ENCODE measurements at places on chromosomes 2 and 18. TPM values are rescaled to one million over a fixed set of nuclear protein-coding genes. Genes with fewer than 3 reads are reported as not detected.

DNA sequence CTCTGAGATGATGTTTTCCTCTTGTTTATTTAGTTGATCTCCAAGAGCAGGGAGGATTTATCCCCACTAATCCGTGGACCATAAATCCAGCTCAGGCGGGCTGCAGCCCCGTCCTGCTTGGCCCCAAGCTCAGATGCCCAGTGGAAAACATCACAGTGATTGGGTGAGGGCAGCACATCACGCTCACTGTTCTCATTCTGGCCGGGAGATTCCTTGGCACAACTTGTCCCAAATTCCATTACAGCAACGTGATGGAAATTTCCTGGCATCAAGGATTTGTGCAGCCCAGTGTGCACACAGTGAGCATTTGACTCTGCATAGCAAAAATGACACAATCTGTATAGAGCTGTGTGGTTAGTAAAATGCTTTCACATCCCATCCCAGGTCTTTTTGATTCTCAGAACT, 96.8 kb downstream of the VAPA start:
- H3K4me1 ChIP-seq: peaks cover 28% of the 10 kb centered on the region
- peak overlapping the region; percentile 44 for H3K27ac ChIP-seq
- H3K36me3 ChIP-seq: no peaks in the 10 kb centered on the region

- no peak overlapping the region for H3K4me3 ChIP-seq
- H3K4me1 ChIP-seq: no peaks in the 10 kb centered on the region
- H3K36me3 ChIP-seq: no peaks in the 10 kb centered on the region
- H3K27me3 ChIP-seq: no peaks in the 10 kb centered on the region
- DNase-seq: no peak
- no peak overlapping the region for H3K27ac ChIP-seq
Observed at GRCh38 chr2:21277068-21278056, 153.6 kb downstream of the TDRD15 start.

- H3K36me3 ChIP-seq: no peaks in the 10 kb centered on the region
- H3K4me1 ChIP-seq: peaks cover 43% of the 10 kb centered on the region
- peak overlapping the region; percentile 32 for H3K27ac ChIP-seq
- H3K4me3 ChIP-seq: no peak overlapping the region
Observed at GRCh38 chr2:10497797-10498251, 49.7 kb upstream of the ODC1 start.

DNA sequence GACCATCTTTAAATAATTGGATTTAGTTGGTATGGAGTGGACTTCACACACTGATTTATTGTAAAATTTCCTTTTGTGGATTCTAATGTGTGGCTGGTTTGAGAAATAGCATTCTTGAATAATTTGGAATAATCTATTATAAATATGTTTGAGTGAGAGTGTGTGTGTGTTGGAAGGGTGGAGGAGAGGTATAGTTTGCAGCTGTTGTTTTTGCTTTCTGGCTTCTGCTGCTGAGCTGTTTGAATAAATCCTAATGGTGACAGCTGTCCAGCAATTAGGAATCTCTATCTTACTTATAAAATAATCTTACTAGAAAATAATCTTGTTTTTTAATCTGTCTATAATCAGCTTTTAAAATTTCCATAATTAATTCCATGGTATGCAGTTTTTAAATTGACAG, 1283.0 kb upstream of the CDH2 start:
- no peaks in the 10 kb centered on the region for H3K27me3 ChIP-seq
- H3K4me3 ChIP-seq: no peak overlapping the region
- H3K4me1 ChIP-seq: no peaks in the 10 kb centered on the region
- H3K27ac ChIP-seq: no peak overlapping the region
- H3K36me3 ChIP-seq: no peaks in the 10 kb centered on the region
- DNase-seq: no peak

TUBA4B gene
- total RNA-seq: not detected

RSAD2 gene
- not detected for total RNA-seq

HOXD3 gene
- total RNA-seq: 0.66 TPM

- H3K4me3 ChIP-seq: no peak overlapping the region
- no peaks in the 10 kb centered on the region for H3K36me3 ChIP-seq
- no peaks in the 10 kb centered on the region for H3K27me3 ChIP-seq
- no peak for DNase-seq
- no peaks in the 10 kb centered on the region for H3K4me1 ChIP-seq
- no peak overlapping the region for H3K27ac ChIP-seq
Observed at GRCh38 chr2:125935559-125935958, 720.4 kb upstream of the GYPC start.

DNA sequence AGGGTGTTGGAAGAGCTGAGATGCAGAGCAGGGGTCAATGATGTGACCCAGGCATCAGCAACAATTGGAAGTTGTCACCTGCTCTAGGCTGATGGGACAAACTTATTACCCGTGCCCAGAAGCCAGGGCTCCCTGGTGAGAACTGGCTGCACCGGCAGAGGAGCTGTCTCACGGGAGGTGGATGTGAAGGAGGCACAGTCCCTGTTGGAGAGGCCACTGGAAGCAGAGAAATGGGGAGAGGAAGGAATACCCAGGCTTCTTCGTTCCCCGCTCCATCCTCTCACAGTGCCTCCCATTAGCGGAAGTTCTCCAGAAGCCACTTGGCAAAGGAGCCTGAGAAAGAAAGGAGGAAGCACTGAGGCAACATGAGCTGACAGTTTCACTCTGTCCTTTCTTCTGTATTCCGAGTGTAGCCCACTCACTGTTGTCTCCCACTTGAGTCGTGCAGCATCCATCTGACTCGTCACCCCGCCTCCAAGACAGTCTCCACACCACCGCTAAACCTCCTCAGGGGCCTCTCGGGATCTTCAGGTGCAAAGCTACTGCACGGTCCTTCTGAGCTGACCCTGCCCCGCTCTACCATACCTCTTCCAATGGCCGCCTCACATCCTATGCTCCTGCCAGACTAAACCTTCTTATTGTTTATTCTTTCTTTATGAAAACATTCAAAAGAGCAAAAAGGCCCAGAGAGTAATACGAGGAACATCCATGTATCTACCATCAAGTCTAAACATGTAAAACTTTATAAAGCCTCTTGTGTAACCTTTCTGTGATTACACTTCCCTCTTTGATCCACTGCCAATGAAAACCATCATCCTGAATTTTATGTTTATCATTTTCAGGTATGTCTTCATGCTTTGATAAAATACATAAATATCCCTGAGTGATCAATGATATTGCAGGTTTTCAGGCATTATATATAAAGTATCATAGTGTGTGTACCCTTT, 19.1 kb upstream of the AFTPH start:
- H3K4me3 ChIP-seq: no peak overlapping the region
- H3K27ac ChIP-seq: no peak overlapping the region
- H3K4me1 ChIP-seq: no peaks in the 10 kb centered on the region

DNA sequence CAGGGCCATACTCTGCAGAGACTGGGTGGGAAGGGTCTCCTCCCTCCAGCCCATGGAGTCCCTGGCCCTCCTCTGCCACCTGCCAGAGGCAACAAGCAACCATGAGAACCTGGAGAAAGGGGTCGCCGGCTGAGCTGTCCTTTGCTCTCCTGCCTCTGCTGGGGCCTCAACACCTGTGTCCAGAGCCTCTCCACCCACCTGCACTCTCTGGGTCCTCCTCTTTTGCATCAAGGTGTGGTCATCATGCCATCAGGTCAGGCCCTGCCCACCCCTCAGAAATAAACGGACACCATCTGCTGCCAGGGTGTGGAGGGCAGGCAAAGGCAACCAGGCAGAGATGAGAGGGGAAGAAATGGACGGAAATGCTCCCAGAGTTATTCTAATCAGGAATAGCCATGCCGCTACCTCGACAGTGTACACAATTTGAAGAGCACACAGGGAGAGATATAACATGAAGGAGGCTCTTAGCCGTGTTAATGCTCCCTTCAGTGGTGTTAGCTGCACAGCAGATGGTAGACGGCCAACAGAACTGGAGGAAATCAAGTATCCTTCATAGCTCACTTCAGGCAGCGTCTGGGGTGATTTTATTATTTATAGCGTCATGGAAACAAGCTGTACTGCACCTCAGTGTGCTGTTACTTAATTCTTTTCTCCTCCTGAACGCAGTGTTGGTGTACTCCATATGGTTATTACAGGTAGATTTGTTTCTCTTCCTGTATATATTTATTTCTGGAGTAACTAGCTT, 247.9 kb downstream of the TSN start:
- H3K4me3 ChIP-seq: no peak overlapping the region
- no peaks in the 10 kb centered on the region for H3K4me1 ChIP-seq
- DNase-seq: no peak

MGAT4A gene
- total RNA-seq: not detected

UNC80 gene
- total RNA-seq: not detected

IL37 gene
- not detected for total RNA-seq

RBKS gene
- total RNA-seq: not detected

CGREF1 gene
- total RNA-seq: 2.1 TPM

DNA sequence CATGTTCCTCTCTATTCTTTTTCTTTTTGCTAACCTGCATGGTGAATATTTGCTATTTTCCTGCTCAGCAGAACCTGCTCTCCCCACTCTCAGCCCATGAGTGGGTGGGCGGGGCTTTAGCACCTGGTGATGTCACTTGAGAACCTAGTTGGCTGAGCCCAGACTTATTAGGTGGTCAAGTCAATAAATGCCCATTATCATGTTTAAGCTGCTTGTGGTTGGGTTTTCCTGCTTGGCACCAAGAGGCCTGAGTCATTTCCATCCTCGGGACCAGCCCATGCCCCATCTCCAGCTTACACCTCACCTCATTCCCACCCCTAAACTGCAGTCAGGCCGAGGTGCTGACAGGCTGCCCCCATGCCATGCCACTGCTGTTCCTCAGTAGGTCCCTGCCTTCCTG, 226.6 kb downstream of the ANKRD30B start:
- no peaks in the 10 kb centered on the region for H3K36me3 ChIP-seq
- H3K4me3 ChIP-seq: no peak overlapping the region
- no peaks in the 10 kb centered on the region for H3K27me3 ChIP-seq
- no peak overlapping the region for H3K27ac ChIP-seq
- no peak for DNase-seq

- no peaks in the 10 kb centered on the region for H3K27me3 ChIP-seq
- no peaks in the 10 kb centered on the region for H3K36me3 ChIP-seq
- H3K4me1 ChIP-seq: no peaks in the 10 kb centered on the region
- DNase-seq: no peak
Observed at GRCh38 chr2:121049131-121049530, 235.9 kb downstream of the TFCP2L1 start.

DNA sequence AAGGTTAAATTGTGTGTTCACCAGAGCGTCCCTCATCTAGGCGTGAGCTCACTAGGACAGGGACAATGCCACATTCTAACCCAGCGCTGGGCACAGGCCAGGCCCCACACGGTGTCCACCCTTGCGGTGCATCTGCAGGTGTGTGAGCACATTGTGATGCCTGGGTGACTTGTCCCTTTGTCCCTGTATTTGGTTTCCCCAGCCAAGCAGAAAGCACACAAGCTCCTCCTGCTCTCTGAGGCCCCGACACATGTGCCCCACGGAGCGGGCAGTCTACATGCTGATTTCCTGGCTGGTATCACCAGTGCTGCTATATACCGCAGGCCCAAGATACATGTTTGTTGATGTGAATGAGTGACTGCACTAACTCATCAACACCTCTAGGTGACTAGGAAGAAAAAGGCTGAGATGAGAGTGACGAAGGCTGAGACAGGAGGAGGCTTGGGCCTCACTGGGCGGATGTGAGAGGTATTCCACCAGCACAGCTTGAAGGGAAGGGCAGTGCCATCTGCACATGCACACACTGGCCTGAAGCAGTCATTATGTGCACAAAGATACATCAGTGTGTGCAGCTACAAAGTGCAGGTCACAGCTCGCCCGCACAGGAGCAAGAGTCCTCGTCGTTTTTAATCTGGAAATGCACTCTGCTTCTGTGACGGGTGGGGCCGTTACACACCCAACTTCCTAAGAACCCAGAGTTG, 205.9 kb downstream of the EIPR1 start:
- H3K27me3 ChIP-seq: no peaks in the 10 kb centered on the region
- H3K4me1 ChIP-seq: peaks cover 9% of the 10 kb centered on the region
- DNase-seq: no peak
- H3K4me3 ChIP-seq: no peak overlapping the region
- H3K36me3 ChIP-seq: no peaks in the 10 kb centered on the region

DNA sequence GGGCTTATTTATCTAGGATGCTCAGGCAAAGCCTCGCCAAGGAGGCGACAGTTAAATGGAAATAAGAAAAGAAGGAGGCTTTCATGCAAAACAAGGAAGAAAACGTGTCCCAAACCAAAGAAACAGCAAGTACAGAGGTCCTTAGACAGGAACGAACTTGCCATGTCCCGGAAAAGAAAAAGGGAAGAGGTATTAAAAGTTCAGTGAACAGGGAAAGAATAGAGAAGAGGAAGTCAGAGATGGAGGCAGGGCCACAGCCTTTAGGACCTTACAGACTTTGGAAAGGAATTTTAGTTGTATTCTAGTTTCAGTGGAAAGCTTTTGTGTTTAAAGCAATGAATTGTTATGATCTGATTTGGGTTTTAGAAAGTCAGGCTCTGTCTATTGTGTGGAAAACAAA, 22.1 kb downstream of the IKZF2 start:
- H3K4me3 ChIP-seq: no peak overlapping the region
- DNase-seq: no peak
- no peaks in the 10 kb centered on the region for H3K36me3 ChIP-seq
- H3K27ac ChIP-seq: no peak overlapping the region
- H3K27me3 ChIP-seq: no peaks in the 10 kb centered on the region
- H3K4me1 ChIP-seq: no peaks in the 10 kb centered on the region

GRCh38 chr2:176385219-176385759, 116.0 kb downstream of the MTX2 start:
- no peaks in the 10 kb centered on the region for H3K36me3 ChIP-seq
- H3K27ac ChIP-seq: no peak overlapping the region
- no peak overlapping the region for H3K4me3 ChIP-seq
- no peak for DNase-seq
- H3K4me1 ChIP-seq: peaks cover 5% of the 10 kb centered on the region
- no peaks in the 10 kb centered on the region for H3K27me3 ChIP-seq

DNA sequence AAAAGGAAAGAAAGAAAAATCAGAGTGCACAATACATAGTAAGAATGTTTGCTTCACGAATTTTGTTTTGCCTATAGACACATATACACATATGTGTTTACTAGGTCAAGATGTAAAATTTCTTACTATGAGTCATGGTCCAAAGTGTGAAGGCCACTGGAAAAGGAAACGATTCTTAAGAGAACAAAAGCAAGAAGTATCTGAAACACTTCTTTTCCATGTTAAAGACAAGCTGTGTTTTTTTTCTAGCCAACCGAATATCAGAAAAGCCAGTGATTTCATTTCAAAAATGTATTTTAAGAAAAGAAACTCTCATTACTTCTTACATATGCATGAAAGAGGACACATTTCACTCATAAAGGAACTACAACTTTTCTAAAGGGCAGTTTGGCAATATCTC, 24.9 kb downstream of the PECR start:
- no peaks in the 10 kb centered on the region for H3K27me3 ChIP-seq
- no peaks in the 10 kb centered on the region for H3K36me3 ChIP-seq
- H3K27ac ChIP-seq: no peak overlapping the region
- no peaks in the 10 kb centered on the region for H3K4me1 ChIP-seq
- no peak overlapping the region for H3K4me3 ChIP-seq
- no peak for DNase-seq

SLC5A7 gene
- not detected for total RNA-seq

PTPN4 gene
- 8.0 TPM for total RNA-seq
